A549 treated with Mapracorat at 1 μM for 4 hours (cell line): ENCODE measurements at places on chromosomes 5 and 9. TPM values are rescaled to one million over a fixed set of nuclear protein-coding genes. Genes with fewer than 3 reads are reported as not detected.

The ARHGEF37 gene
- 1.7 to 2.3 TPM (median 1.9 TPM) in 5 replicates for total RNA-seq

The ADRA1B gene
- total RNA-seq: 20.0 to 28.1 TPM (median 24.3 TPM) in 5 replicates

The PCDHB4 gene
- total RNA-seq: 0.07 to 0.13 TPM (median 0.09 TPM) in 4 of 5 replicates, not detected in the other

The CDO1 gene
- total RNA-seq: not detected in 5 replicates

The PCDHB7 gene
- total RNA-seq: 0.05 TPM in 1 of 5 replicates, not detected in the others

The MZB1 gene
- 0.29 TPM in 1 of 5 replicates, not detected in the others for total RNA-seq

The HMMR gene
- total RNA-seq: 21.3 to 28.0 TPM (median 25.2 TPM) in 5 replicates

The PCSK5 gene
- 1.1 to 1.8 TPM (median 1.5 TPM) in 5 replicates for total RNA-seq

The EQTN gene
- total RNA-seq: 0.22 TPM in 1 of 5 replicates, not detected in the others

The CNTNAP3B gene
- 12.4 to 17.5 TPM (median 14.8 TPM) in 5 replicates for total RNA-seq

The TLX3 gene
- not detected in 5 replicates for total RNA-seq

The FBXL7 gene
- total RNA-seq: 1.2 to 1.5 TPM (median 1.5 TPM) in 5 replicates

The CCDC192 gene
- total RNA-seq: not detected in 5 replicates

The OR1Q1 gene
- total RNA-seq: not detected in 5 replicates

The LHX6 gene
- 1.9 to 2.4 TPM (median 2.1 TPM) in 5 replicates for total RNA-seq

The NRARP gene
- 2.4 to 5.6 TPM (median 4.3 TPM) in 5 replicates for total RNA-seq

The IGIP gene
- 0.55 to 1.0 TPM (median 0.79 TPM) in 5 replicates for total RNA-seq

The SMIM33 gene
- not detected in 5 replicates for total RNA-seq

The GABRA1 gene
- total RNA-seq: not detected in 5 replicates

The OSMR gene
- 50.3 to 72.5 TPM (median 65.5 TPM) in 5 replicates for total RNA-seq
